ENCODE measurements at places on chromosomes 16 and 17.

GRCh38 chr16:1809281-1809801 lies 15.8 kb upstream of the IGFALS start:
- DNase-seq: no peak

DNA sequence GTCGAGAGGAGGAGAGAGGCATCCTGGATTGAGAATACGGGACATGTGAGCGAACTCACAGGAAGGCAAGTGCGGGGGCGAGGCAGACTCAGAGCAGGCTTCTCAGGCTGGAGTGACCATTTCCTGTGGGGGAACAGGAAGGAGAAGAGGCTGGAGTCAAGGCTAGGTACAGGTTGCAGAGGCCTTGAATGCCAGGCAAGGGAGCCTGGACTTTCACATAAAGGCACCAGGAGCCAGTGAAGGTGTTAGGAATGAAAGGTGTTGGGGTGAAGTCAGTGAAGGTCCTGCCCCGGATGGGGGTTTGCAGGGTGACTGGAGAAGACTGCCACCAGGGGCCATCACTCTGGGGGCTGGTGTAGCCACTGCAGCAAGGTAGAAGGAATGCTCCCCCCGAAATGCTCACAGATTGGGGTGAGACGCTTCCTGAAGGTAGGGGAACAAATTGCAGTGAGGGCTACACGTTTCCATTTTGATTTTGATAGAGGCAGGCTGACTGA lies 5.3 kb upstream of the GPRC5C start:
- DNase-seq: no peak

GRCh38 chr17:45675892-45676291 lies 108.2 kb upstream of the CRHR1 start:
- DNase-seq: no peak

- DNase-seq: no peak
Measured at GRCh38 chr16:16148755-16149154, 74.5 kb downstream of the ABCC6 start.

DNA sequence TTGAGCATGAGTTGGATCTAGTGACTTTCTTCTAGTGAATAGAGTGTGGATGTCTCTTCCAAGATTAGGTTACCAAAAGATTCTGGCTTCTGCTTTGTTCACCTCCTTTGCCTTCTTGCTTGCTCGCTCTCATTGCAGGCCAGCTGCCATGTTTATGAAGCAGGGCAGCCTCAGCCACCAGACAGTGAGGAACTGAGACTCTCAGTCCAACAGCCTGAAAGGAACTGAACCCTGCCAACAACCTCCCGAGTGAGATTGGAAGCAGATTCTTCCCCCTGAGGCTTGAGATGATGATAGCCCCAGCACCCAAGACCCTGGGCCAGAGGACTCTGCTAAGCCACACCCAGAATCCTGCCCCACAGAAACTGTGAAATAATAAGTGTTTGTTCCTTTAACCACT lies 48.4 kb downstream of the NOG start:
- no peak for DNase-seq

DNA sequence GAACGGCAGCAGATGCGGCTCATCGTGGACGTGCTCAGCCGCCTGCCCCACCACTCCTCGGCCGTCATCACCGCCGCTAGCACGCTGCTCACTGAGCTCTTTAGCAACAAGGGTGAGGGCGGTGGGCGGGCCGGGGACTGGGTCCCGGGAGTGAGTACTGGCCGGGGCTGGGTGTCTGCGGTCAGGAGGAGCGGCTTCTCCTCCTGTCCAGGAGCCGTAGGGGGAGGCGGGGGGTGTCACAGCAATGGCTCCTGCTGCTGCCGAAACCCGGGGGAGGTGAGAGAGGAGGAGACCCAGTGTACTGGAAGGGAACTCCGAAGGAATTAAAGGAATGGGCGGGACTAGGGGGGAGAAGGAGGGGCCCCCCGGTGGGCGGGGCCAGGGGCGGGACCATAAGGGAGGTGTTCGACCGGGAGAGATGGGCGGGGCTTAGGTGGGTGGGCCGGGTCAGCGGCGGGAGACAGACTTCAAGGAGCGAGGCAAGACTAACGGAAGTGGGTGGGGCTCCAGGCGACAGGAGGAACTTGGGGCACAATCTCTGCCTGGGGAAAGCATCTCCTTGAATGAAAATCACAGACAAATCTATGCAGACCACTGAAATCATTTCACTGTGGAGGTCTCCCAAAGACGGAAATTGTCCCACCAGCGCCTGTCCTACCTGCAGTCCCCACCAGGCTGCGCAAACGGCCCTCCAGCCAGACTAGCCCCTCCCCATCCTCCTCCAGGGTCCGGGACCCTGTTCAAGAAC lies 2.4 kb downstream of the NAGS start:
- DNase-seq: peak; percentile 86

DNA sequence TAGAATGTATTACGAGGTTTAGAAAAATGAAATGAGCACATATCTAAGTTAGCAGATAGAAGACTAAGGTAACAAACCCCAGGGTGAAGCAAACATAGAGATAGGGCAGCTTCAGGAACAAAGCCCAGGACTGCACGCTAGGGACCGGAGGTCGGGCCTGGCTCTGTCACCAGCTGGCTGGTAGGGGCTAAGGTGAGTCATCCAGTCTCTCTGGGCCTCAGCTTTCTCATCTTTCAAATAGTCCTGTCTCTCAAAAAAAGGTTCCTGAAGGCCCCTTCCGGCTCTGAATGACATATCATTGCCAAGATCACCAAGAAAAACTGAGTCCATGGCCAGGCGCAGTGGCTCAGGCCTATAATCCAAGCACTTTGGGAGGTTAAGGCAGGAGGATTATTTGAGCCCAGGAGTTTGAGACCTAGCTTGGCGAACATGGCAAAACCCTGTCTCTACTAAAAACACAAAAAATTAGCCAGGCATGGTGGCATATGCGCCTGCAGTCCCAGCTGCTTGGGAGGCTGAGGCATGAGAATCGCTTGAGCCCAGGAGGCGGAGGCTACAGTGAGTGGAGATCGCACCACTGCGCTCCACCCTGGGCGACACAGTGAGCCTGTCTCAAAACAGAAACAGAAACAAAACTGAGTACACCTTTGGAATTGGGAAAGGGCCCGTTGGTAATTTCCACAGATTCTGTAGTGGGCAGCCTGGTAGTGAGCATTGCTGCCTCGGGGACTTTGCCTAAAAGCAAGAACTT lies 26.0 kb downstream of the PKD1L3 start:
- no peak for DNase-seq

DNA sequence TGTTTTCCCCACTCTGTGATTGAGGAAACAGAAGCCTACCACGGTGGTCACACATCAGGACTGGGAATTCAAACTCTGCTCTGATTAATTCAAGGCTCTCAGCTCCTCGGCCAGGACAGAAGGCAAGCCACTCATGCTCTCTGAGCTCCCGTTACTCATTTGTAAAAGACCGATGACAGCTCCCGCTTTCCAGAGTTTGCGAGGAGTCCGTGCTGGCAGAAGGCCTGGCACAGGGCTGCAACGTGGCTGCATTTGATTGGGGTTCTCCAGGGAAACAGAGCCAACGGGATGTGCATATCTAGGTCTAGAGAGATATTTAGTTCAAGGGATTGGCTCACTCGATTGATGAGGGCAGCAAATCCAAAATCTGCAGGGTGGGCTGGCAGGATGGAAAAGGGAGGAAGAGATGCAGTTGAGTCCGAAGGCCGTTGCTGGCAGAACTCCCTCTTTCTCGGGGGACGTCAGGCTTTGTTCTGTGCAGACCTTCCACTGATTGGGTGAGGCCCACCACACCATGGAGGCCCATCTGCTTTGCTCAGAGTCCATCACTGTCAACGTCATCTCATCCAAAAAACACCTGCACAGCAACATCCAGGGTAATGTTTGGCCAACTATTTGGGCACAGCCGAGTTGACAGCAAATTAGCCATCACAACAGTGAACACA lies 215.5 kb upstream of the RPL38 start:
- no peak for DNase-seq

DNA sequence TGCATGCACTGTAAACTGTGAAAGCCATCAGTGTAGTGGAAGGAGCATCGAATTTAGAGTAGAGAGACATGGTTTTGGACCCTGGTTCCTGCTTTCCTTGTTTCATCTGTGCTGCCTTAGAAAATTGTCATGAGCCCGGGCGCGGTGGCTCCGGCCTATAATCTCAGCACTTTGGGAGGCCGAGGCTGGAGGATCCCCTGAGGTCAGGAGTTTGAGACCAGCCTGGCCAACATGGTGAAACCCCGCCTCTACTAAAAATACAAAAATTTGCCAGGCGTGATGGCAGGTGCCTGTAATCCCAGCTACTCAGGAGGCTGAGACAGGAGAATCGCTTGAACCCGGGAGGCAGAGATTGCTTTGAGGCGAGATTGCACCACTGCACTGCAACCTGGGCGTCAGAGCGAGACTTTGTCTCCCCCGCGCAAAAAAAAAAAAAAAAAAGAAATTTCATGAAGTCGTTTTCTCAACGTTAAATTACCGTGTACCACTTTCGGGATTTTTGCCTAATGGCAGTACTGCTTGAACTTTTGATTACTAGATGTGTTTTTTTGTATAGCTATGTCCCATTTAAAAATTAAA lies 912 bp downstream of the COQ7 start:
- no peak for DNase-seq

- DNase-seq: no peak
Measured at GRCh38 chr17:75096082-75096625, 8.4 kb downstream of the SLC16A5 start.

GRCh38 chr17:77374170-77374936 lies 233.6 kb downstream of the SEC14L1 start:
- DNase-seq: no peak

DNA sequence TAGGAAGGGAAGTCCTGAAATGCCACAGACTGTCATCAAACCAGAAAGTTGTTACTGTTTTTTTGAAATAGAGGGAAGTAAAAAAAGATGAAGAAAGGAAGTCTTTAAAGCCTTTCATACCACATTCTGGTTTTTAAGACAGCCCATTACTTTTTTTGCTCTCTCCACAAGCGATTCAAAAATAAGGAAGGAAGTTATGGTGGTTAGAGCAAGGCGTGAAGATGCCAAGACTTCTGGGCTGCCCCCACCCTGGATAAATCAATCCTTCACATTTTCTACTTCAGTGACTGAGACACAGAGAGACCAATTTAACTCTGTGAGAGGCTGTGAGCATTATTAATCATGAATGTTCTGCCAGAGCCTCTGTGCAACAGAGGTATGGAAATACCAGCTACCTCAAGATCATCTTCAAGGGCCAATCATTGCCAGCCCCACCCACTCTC lies 82.3 kb upstream of the BCAR1 start:
- DNase-seq: no peak

DNA sequence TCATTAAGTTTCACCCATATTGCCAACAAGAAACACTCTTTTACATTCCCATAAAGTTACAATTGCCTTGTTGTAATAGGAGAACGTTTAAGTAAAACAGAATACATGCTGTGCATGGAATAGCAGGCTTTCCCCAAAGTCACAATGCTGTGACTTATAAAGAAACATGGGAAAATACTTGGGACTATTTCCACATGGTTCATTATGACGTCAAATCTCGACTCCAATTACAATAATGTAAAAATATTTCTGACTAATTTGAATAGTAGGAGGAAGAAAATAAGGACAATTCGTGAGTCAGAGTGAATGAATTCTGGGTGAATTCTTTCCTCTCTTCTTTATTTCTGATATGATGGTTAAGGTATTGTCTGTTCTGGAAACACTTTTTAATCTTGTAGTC lies 52.8 kb downstream of the CDH11 start:
- DNase-seq: no peak

GRCh38 chr17:61444075-61444474 lies 8.1 kb upstream of the TBX4 start:
- no peak for DNase-seq

- DNase-seq: no peak
Measured at GRCh38 chr16:1036726-1037393, 35.7 kb upstream of the SSTR5 start.

- no peak for DNase-seq
Measured at GRCh38 chr16:4876646-4877379, 29.5 kb downstream of the UBN1 start.
